NCI-H748 treated with DMSO at 0.1 percent for 48 hours (cell line): ENCODE measurements at places on chromosomes 5 and 9.

GRCh38 chr9:113356686-113357292 is 7.4 kb downstream of the BSPRY start:
- no peak for DNase-seq

DNA sequence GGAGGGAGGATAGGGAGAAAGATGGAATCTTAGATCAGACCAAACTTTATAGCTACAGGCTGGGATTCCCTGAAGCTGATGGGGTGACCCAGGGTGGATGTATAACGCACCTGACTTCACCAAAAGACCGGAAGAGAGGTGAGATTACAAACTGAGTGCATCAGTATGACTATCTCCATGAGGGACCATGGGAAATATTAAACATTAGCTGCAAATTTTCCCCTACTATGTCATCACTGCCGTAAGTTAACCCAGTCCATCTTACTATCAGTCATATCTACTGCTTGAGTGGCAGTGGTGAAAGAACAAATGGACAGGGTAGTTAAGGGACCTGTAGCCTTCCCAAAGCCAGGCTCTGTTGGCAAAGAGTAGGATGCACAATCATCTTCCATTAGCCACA is 368.3 kb downstream of the EFNA5 start:
- no peak for DNase-seq

DNA sequence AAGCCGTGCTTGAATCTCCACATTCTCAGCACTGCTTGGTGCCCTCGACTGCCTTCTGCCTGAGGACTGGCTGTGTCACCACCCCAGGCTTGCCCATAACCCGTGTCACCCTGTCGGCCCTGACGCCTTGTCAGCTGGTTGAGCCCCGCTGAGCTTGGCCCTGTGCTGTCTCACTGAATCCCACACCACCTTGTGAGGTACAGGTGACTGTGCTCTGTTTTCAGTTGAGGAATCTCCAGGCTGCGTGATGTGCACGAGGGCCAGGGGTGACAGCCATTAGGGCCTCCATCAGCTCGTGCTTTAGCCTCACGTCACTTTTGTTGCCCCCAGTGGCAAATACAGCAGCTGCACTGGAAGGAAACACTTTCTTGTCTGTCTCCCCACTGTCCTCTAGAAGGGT is 90.7 kb downstream of the CACNA1B start:
- no peak for DNase-seq

- DNase-seq = no peak
These were observed 22.2 kb upstream of the CFAP157 start for GRCh38 chr9:127684576-127684975.

DNA sequence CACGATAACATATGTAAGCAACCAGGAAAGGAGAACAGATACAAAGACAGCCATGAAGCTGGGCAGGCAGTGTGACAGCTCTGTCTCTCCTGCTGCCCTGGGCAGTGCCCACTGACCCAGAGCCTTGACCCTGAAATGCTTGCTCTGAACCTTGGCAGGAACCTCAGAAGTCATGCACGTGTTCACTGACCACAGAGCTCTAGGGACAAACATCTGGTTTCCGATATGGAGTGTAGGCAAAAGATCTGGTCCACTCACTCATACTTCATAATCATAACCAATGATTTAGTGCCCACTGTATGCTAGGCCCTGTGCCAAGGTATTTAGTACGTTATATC is 102.6 kb downstream of the FSTL4 start:
- DNase-seq = no peak

- DNase-seq = no peak
These were observed 333.3 kb downstream of the MAT2B start for GRCh38 chr5:163838738-163839137.

GRCh38 chr5:43041669-43042175 is 1.6 kb upstream of the ANXA2R start:
- DNase-seq = peak; percentile 92
